GM23248 (cell line): ENCODE measurements at places on chromosomes 1 and 21. TPM values are rescaled to one million over a fixed set of nuclear protein-coding genes. Genes with fewer than 3 reads are reported as not detected.

DNA sequence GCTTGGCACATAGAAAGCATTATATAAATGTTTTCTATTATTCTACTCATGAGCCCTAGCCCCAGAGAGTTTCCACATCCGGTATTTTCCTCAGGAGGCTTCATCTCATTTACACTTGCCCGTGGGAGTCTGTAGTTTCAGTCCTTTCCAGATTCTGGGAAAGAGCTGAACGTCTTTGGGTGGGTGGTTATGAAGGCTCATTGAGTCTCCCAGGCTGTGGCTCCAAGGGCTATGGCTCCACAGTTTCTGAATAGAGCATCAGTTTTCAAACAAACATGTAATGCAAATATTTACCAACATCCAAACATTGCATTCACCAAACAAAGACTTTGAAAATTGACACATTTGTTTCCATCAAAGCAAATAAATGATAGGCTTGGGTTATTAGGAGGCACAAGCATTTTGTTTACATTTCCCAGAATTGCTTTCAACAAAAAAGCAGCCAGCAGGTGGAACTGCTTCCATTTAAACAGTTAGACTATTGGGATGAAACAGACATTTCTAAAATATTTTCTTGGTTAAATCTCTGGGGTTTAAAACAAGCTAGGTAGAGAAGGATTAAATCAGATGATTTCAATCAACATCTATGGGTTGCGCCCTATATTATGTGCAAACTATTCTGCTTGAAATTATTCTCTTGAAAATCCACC is 1.3 kb upstream of the LEMD1 start:
- H3K27me3 ChIP-seq: peaks cover 78% of the 10 kb centered on the region
- H3K36me3 ChIP-seq: no peaks in the 10 kb centered on the region
- no peak overlapping the region for H3K4me3 ChIP-seq
- H3K27ac ChIP-seq: no peak overlapping the region
- DNase-seq: no peak
- no peaks in the 10 kb centered on the region for H3K4me1 ChIP-seq

DNA sequence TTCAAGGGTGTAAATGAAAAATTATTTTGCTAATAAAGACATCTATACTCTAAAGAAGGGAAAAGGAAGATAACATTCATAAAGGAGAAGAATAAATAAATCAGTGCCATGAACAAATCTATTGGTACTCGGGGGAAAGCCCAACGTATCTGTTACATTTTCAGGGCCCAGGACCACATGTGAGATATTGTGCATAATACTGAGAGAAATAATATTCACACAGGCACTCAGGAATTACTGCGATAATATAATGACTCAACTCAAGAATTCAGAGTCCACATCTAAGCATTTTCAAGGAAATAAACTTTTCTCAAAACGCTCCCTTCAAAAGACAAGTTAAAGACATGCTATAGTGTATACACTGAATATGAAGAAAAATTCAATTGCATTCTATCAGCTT is 108.8 kb downstream of the SMYD2 start:
- peaks cover 10% of the 10 kb centered on the region for H3K4me1 ChIP-seq
- H3K36me3 ChIP-seq: peaks cover 55% of the 10 kb centered on the region
- H3K27ac ChIP-seq: no peak overlapping the region
- DNase-seq: peak; percentile 22
- H3K4me3 ChIP-seq: no peak overlapping the region

- no peaks in the 10 kb centered on the region for H3K27me3 ChIP-seq
- H3K27ac ChIP-seq: no peak overlapping the region
- H3K36me3 ChIP-seq: no peaks in the 10 kb centered on the region
- H3K4me3 ChIP-seq: no peak overlapping the region
- H3K4me1 ChIP-seq: no peaks in the 10 kb centered on the region
- DNase-seq: no peak
Measured at GRCh38 chr1:218101409-218101808, 183.7 kb upstream of the RRP15 start.

DNA sequence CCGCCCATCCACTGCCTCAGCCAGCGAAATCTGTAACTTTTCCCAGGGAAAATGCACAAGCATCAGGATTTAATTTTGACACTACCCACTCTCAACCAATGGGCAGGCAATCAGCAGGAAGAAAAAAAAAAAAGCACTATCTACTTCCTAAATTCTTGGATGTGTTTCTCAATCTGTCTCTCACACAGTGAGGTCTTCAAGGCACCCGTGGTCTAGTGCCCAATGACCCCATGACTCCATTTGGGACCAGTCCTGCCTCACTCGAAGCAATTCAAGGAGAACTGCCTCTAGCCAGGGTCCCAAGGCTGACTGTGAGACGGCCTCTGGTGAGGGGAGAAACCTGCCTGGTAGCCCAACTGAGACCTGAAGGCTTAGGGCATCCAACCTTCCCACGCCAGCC is 35.9 kb downstream of the CSF1 start:
- no peak overlapping the region for H3K27ac ChIP-seq
- no peaks in the 10 kb centered on the region for H3K27me3 ChIP-seq
- no peaks in the 10 kb centered on the region for H3K36me3 ChIP-seq
- no peaks in the 10 kb centered on the region for H3K4me1 ChIP-seq
- DNase-seq: no peak

GRCh38 chr21:38306433-38307141 is 49.8 kb downstream of the KCNJ15 start:
- H3K4me1 ChIP-seq: peaks cover 55% of the 10 kb centered on the region
- H3K27me3 ChIP-seq: no peaks in the 10 kb centered on the region

DNA sequence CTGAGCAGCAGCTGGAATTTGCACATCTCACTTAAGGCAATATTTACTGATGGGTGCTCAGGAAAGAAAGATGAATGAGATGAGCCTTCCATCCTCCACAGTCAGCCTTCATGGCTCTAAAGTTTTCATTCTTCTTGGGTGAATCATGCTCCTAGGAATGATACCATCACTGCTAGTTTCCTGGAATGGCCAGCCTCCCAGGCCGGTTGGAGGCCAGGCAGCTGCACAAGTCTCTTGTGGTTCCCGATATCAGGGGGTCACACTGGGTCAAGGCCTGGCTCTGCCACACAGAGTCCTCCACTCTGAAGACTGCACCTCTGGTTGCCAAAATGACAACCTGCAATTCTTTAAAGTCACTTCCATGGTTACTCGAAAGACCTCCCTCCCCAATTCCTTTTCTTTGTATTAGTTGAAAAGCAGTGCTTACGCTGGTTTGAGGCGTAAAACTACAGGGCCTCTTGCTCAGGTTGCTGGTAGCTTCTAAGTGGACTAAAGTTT is 46.2 kb upstream of the PALMD start:
- H3K27ac ChIP-seq: peak overlapping the region; percentile 49
- peaks cover 33% of the 10 kb centered on the region for H3K4me1 ChIP-seq
- no peak overlapping the region for H3K4me3 ChIP-seq
- no peaks in the 10 kb centered on the region for H3K36me3 ChIP-seq

RGS1 gene
- polyA plus RNA-seq: not detected in 2 replicates

SERINC2 gene
- 96.0 and 99.6 TPM in 2 replicates for polyA plus RNA-seq

B3GALT2 gene
- polyA plus RNA-seq: 2.5 and 2.8 TPM in 2 replicates

CHODL gene
- not detected in 2 replicates for polyA plus RNA-seq
